ENCODE measurements at places on chromosomes 7 and 10.

- no peak for DNase-seq
Observed at GRCh38 chr7:46432708-46433107, 511.6 kb upstream of the IGFBP3 start.

GRCh38 chr7:45000093-45001032 is at the start of gene CCM2:
Gene CCM2, plus strand, starts transcription at chr7:45000201. Its CDS starts 133 bp downstream, at chr7:45000334.
- DNase-seq: no peak

DNA sequence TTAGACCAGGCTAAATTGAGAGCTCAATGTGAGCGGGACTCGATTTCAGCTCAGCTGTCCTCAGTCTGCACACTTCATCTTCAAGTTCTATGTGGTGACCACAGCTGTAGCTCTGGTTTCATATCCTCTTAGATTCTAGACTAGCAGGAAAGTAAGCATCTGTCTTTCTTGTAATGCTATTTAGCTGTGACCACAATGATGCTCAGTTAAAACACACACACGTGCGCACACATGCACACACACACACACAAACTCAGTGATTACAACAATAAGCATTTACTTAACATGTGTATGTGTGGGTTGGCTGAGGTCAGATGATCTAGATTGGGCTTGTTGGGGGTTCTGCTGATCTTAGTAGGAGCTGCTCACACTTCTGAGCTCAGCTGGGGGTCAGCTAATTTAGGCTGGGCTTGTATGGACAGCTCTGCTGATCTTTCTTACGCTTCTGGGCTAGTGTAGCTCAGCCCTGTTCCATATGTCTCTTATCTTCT is 82.5 kb downstream of the ZNF365 start:
- DNase-seq: no peak

DNA sequence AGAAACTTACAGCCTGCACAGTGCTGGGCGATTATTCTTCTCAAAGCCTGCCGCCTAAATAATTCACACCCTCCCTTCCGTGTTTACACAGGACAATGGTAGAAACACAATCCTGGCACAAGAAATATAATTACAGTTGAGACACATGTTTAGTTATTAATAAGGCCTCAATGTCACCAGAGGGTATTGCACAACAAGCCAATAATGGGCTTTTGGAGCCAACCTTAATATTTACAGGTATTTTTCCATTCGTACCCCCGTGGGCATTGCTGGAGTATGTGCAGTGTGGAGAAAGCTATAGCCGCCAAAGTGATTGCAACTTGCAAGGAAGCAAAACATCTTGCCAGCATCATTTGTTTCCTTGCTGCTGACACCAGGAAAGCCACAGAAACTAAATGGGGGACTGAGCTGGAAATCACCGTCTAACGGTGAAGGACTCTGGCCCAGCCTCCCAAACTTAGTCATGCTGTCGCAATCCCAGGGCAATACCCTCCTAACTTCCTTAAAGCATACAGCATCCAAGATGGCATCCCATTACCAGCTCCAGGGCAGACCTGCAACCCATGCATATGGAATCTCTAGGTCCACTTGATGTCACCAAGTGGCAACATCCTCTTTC is 8.6 kb downstream of the CALN1 start:
- DNase-seq: no peak

DNA sequence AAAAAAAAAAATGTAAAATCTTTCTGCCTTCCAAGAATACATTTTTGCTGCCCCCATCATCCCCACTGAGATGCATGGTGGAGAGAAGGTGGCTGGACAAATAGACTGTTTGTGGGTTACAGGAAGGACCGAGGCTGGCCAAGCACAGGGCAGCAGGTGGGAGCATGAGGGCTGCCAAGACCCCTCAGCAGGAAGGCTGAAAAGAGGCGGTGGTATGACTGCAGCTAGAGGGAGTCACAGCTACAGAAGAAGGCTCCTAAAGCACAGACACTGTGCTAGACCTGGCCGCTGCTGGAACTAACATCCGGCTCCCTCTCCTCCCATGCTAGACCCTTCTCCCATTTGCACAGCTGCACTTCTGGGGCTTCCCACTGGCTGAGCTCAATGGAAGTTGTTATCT is 289.6 kb downstream of the TCERG1L start:
- DNase-seq: no peak

DNA sequence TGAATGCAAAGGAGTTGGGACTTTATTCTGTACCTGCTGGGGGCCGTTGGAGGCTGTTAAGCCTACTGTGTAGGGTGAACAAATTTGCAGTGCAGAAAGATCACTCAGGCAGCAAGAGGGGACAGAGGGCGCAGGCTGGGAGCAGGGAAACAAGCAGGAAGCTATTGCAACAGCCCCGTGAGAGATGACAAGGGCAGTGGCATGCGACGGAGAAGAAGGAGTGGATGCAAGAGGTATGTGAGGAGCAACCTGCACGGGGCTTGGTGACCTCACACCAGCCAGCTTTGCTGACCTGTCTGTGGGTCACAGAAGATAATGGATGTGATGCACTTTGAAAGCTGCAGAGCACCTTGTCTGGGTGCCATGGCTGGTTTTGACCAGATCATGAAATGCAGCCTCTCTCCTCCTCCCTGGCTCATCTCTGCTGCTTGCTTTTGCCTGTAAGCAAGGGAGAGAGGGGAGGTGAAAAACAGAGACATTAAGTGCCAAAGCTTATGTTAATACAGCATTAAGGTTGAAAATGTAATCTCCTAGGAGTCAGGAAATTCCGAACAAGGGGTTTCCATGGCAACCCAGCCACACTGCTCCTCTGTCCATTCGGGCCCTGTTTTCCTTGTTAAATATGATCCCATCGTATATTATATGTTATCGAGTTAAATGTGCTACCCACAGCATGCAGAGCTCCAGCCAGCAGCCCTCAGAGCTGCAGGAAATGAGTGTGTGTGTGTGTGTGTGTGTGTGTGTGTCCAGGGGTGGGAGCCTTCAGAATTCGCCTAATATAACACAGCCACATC is 314.3 kb upstream of the ZMIZ1 start:
- no peak for DNase-seq

DNA sequence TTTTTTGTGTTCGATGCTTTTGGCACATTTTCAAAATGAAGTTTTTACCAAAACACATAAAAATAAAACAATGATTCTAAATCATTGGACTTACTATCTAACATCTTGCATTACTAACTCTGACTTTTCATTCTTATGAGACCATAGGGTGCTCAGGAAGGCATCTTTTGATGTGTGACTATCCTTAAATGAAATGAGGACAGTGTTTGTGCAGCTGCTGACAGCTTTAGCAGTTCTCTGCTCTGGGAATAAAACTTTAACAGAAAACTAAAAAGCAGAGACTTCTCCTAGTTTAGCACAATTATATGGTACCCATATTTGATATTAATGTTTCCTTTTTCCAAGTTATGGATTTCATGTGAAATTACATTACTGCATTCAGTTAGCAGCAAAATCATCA is 471.6 kb downstream of the ARL4A start:
- DNase-seq: no peak

DNA sequence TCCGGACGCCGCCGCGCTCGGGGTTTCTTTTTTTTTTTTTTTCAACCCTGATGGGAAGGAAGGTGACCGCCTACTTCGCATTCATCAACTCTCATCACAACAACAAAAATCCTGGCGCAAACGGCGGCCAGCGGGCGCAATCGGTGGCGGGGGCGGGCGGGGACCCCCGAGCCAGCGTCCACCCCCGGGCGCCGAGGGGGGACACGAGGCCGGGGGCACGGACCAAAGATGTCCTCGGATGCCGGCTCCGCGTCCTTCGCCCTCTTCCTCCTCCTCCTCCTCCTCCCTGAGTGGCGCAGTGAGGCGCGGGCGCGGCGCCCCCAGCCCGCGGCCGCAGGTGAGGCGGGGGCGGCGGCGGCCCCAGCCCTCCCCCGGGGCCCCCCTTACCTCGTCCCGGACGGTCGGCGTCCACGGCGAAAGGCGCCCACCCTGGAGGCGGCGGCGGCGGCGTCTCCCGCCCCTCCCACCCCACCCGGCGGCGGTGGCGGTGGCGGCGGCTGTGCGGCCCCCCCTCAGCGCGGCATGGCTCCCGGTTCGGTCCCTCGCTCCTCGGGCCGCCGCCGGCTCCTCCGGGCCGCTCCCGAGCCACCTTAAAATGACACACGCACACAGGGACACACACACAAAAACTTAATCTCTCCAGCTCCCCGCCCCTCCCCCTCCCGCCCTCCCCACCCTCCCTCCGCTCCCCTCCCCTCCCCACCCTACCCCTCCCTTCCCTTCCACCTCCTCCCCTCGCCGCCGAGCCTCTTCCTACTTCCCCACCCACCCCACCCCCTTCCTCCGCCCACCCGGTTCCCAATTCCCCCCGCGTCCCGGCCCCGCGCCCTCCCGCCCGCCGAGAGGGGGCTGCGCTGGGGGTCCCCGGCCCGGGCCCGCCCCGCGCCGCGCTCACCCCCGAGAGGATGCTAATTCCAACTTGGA is at the start of gene CTBP2:
Gene CTBP2 (minus strand): TSS at position 632 of the 924 bp plus-strand sequence.
- no peak for DNase-seq

GRCh38 chr10:58725901-58726300 is 213.2 kb downstream of the BICC1 start:
- DNase-seq: no peak

DNA sequence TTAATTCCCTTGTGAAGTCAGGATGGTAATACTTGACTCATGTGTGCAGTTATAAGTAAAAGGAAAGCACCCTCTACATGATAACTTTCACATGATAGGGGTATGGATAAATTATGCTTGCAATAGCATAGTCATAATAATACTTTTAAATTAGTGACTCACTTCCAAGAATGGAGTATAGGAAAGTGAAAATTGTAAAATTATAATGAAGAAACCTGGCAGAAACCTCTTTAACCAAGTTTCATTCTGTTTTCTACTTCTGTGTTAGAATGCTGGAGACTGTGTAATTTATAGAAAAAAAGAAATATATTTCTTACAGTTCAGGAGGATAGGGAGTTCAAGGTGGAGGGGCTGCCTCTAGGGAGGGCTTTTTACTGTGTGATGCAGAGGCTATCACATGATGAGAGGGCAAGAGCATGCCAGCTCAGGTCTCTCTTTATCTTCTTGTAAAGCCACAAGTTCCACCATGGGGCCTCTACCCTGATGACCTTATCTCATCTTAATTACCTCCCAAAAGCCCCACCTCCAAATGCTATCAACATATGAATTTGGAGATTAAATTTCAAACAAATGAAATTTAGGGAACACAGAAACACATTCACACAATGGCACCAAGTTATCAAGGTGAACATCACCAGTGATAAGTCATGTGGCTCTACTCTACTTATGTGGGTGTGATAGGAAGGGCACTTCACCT is 43.2 kb downstream of the HDAC9 start:
- no peak for DNase-seq

DNA sequence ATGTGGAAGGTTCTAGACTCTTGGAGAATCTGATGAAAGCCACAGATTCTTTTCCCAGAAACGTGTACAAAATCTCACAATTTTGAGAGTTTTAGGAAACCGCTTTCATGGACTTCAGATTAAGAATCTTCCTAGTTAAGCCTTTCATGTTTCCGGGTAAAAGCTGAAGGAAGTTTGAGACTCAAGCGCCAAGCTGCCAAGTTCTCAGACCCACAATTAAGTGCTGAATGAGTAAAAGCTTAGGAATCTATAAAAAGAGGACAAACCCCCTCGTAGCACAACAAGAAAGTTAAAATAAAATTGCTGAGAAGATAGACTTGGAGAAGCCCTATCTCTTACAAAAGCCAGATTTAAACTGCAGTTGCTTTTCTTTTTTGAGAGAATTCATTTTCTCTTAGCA is 99.6 kb downstream of the ST8SIA6 start:
- no peak for DNase-seq

- DNase-seq: no peak
Observed at GRCh38 chr7:44486693-44487092, 3.8 kb downstream of the NUDCD3 start.

- peak; percentile 41 for DNase-seq
Observed at GRCh38 chr10:78543749-78544362, 510.2 kb downstream of the RPS24 start.

DNA sequence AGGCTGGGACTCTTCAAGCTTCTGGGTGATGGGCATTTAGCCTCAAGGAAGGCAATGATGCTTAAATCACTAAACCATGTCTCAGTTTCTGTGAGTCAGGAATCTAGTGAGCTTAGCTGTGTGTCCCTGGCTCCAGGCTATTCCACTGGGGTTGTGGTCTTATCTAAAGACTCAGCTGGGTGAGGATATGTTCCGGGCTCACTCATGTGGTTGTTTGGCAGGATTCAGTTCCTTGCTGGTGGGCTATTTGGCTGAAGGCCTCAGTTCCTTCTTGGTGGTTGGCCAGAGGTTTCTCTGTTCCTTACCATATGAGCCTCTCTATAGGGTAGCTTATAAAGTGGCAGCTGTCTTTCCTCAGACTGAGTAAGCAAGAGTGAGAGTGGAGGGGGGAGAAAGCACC is 12.0 kb downstream of the EVX1 start:
- no peak for DNase-seq

DNA sequence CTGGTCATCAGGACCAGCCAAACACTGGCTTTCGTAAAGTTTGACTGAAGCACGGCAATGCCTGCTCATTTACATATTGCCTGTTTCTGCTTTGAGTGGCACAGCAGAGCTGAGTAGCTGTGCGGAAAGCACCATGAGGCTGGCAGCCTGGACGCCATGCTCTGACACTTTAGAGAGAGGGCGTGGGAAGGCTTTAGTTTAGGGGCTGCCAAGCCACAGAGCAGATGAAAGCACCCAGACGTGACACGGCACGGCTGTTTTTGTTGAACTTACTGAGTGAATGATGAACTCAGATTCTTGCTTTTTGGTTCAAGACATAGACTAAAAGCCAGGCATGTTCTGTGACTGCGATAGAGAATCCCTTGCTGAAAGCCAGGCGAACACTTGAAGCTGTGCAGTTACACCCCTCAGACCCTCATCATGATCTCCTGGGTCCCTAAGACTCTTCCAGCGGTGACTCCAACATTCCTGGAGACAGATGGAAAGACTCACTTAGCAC is 182.1 kb downstream of the ZMYND11 start:
- no peak for DNase-seq

- DNase-seq: no peak
Observed at GRCh38 chr10:28177944-28178637, 124.8 kb downstream of the MPP7 start.

DNA sequence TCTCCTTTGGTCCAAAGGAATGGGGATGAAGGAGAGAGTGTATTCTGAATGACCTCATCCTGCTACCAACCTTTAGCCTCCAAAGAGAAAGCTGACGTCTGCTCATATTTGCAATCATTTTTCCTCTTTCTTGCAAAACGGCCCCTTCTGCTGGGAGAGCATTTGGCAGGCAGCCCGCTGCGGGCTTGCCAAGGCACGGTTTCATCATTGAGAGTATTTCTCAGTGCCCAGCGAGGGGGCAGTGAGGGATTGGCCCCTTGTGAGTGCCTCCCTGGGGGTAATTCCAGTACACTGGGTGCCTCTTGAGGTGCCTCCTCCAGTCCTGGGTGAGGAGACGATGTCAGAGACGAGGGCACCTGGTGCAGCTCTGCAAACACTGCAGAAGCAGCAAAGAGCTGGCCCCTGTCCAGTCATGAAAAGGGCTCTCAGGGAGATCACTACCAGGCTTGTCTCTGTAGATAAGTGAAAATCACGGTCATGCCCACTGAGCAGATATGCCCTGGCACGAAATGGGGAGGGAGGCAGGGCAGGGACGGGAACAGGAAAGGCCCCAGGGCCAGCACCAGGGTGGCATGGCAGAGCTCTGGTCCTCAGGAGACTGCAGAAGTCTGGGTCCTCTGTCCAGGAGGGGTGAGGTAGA is 48.7 kb upstream of the SHH start:
- peak; percentile 30 for DNase-seq

- DNase-seq: no peak
Observed at GRCh38 chr7:20651960-20652544, 36.6 kb downstream of the ABCB5 start.

- no peak for DNase-seq
Observed at GRCh38 chr7:151410405-151411390, 860 bp upstream of the WDR86 start.

- no peak for DNase-seq
Observed at GRCh38 chr10:93495654-93496321, 624 bp upstream of the CEP55 start.
